ENCODE measurements at places on chromosomes 16 and 17.

DNA sequence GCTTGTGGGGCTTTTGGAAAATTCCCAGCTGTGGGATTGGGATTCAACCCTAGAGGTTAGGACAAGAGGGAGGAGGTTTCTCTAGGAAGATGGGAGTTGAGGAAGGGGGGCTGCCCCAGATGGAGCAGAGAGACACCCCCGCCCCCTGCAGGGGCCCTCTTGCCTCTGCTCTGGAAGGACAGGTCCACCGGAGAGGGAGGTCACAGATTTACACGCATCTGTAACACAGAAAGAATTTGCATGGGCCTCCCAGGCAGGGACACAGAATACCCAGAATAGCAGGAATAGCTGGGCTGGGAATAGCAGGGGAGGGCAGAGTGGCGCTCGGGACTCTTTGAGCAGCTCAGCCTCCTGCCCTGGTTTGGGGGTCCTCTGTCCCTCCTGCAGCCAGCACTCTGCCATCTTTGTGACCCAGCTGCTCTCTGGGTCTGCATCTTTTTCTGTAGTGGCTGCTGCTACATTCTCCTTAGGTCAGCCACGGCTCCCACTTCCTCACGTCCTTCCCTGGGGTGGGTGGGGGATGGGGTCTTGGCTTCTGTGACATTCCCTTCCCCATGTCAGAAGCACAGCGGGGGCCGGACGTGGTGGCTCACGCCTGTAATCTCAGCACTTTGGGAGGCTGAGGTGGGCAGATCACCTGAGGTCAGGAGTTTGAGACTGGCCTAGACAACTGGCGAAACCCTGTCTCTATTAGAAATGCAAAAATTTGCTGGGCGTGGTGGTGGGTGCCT lies 33.9 kb upstream of the PLLP start:
- DNase-seq, result no peak

DNA sequence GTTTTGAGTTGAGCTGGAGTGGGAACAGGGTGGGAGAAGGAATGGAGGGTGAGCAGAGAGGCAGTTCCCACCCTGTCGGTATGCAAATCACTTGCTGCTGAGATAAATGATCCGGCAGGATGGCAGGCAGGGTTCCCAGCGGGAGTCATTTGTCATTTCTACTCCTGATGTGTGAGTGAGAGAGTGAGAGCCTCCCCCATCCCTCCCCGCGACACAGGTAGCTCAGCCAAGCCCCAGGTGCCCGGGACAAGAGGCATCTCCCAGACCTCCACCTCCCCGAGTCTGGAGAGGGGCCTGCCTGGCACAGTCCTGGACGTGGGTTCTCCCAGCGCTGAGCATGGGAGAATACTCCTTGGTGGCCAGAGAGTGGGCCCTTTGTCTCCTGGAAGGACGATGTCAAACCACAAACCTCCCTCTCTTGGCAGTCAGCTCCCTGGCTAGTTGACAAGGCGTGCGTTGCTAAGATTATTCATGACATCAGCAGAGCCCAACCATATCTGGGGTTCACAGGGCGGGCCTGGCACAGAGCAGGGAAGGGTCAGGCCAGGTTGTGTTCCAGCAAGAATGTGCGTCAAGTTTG lies 33.7 kb upstream of the TNRC6C start:
- no peak for DNase-seq

GRCh38 chr17:7406235-7406825 lies 1.3 kb upstream of the NLGN2 start:
- no peak for DNase-seq

DNA sequence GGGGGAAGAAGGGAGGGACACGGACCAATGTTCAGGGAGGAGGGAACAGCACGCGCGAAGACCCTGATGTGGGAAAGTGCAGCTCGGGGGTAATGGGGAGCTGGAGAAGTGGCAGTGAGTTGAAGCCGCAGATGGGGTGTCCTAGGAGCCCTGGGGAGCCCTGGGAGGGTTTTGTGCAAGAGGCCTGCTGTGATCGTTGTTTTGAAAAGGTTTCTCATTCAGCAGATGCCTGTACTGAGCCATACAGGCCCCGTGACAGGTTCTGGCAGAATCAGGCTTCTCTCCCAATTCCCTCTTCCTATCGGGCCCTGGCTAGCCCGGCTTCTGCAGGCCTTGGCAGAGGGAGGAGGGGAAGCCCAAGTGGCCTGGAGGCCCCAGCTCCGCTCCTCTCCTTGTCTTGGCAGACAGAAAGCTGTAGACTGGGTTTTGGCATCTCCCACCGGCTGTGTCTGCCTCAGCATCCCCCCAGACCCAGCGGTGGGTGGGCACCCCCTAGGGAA lies 38.4 kb upstream of the EMP2 start:
- no peak for DNase-seq

GRCh38 chr16:88628512-88628974 lies 9.8 kb upstream of the IL17C start:
- DNase-seq, result no peak

DNA sequence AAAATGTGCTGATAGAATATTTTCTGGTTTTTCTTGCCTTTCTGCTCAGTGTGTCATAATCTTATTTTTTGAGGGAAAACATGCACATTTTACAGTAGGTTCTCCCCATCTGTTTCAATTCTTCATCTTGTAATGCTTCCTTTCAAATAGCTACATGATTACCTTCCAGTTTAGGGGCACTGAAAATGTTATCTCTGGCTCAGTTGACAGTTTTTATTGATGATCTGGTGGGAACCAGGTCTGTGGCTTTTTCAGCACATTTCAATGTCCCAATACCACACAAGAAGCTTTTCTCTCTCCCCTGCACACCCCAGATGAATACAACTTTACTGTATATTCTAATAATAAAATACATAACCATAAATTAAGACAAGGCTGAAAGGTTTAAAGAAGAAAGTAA lies 36.5 kb downstream of the FTO start:
- DNase-seq, result no peak

DNA sequence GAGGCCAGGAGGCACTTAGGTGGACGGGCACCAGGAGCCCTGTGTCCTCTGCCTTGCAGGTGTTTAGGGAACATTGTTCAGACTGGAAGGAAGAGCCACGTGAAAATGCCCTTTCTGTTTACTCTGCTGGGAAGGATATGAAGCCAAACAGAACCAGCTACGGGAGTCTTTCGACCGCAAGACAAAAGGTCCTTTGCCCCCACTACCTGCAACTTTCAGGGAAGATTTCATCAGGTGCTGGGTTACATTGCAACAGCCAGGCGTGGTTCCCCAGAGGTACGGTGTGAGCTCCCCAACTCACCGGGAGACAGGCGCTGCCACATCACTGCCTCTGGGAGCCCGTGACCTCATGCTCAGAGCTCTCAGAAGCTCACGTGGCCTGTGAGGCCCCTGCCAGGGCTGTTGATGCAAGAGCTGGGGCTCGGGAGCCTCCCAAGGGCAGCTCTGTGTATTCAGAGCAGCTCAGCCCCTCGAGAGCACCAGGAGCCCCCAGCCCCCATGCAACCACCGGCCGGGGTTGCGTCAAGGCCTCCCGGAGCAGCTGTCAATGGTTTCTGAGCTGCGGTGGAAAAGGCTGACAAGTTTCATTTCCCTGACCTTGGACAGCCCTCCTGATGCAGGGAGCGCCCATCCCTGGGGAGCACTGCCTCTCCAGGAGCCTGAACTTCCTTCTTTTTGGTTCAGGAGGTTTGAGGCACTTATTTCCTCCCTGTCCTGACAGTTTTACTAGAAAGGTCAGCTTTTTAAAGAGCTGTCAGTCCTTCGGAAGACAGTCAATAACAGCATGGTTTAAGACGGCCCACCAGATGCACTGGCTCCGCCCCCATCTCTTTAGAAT lies 42.1 kb downstream of the TBC1D16 start:
- no peak for DNase-seq

DNA sequence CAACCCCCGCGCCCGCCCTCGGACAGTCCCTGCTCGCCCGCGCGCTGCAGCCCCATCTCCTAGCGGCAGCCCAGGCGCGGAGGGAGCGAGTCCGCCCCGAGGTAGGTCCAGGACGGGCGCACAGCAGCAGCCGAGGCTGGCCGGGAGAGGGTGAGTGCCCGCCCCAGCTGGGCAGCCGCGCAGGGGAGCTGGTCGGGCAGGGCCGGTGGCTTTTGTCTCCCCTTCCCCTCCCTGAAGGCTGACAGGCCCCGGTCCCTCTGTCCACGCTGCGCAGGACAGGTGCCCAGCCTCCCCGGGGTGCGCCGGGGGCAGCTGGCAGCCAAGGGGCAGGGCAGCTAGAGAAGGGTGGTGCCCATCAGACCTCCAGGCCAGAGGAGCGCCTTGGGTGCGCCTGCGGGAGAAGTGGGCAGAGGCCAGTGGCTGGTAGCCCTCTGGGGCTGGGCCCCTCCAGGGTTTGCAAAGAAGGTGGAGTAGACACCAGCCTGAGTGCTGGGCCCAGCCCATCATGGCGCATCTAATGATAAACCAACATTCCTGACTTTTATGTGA lies 278 bp downstream of the ITGB4 start:
- no peak for DNase-seq

DNA sequence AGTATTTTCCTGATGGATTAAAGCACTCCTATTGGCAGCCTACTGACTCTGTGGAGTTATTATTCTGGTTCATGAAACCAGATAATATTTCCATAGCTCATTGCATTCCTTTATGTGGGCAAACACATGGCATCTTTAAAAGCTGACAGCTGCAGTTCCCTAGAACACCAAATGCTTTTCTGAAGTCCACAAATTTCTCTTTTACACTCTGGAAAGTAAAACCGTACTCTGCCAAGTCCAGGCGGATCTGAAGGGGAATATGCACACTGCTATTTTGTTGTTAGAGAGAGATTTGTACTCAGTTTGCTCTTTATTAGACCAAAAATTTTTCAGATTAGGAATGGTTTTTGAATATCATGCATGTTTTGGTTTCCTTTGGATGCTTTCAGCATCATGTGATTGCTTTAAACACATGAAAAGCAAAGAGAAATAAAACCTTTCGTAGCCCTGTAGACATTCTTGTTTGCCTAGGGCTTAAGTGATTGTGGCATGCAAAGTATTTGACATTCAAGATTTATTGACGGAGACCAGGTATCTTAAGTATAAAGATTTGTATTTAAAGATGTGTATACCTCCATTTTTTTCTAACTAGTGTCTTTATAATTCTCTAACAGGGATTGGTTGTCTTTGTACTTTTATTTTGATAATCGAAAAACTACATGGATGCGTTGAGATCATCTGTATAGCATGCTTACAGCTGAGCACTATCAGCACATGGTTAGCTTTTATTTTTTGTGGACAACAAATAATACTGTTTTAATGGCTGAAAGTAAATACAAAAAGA lies 19.5 kb downstream of the SEC14L1 start:
- no peak for DNase-seq

DNA sequence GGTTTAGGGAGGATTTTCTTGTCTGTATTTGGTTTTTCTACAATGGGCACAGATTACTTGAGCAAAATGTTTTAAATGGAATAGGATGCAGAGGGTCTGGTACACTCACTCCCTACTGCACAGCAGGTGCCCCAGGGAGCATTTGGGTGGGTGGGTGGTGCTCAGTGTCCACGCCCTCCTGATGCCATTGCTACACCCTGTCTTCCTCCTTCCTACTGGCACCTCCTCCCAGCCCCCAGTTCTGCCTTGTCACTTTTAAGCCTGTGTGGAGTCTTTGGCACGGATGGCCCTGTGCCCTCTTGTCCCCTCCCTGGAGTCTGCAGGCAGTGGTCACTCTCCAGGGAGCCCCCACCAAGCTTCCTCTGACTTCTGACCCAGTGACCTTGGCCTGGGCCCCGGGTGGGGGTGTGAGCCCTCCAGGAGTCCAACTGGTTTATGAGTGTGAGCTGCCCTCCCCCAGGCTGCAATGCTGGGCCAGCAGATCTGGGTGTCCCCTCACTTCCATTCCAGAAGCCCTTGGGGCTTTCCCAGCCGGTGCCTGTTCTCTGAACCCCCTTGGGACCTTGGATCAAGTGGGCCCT lies 15.5 kb downstream of the LLGL2 start:
- DNase-seq, result no peak

- DNase-seq, result no peak
Observed at GRCh38 chr16:48555155-48555554, 54.8 kb downstream of the N4BP1 start.

- DNase-seq, result no peak
Observed at GRCh38 chr17:72110942-72111318, 9.9 kb upstream of the SOX9 start.

DNA sequence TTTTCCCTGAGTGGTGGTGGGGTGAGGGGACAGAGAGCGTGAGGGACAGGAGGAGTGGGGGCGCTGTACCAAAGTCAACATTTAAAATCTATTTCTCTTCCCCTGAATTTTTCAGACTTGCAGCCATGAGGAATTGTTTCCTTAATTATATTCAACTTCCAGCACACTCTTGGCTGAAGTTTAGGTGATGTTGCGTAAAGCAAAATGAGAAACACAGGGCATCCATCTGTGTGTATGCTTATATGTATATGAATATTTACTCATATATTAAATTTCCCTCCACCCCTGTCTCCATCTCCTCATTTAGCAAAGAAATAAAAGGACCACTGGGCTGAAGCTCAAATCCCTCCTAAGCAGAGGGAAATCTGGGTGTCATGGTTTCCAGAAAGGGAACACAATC lies 218.1 kb downstream of the XYLT1 start:
- DNase-seq, result no peak

DNA sequence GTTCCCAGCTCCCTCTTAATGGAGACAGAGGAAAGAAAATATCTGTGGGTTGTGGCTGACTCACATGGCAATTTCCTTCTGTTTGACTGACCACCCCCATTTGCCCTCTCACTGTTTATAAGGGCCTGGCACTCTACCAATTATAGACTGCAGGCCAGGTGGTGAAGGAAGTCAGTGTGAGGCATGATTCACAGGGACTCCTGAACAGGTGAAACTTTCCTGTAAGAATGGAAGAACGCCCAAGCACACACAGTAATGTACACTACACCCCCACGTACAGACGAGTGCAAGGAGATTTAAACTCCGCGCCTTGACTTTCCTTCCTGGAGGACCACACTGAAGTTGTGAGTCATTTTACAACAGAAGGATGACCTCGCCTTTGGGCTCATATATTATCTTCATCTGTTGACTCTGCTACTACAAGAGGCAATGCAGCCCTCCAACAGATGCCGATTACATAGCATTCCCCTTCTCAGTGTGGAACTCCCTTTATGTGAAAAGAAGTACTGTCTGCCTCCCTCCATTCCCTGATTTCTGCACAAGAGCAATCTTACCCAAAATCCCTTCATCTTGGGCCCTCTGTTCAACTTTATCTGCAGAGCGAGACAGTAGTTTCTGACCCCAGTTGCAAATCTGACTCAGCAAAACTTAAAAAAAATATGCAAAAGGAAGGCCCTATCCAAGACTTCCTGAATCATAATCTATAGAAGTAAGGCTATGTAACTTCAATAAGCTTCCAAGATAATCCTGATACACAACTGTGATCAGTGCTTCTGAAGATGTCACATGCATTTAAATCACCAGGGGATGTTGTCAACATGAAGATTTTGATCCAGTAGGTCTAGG lies 163.6 kb downstream of the SHISA6 start:
- DNase-seq, result no peak

- no peak for DNase-seq
Observed at GRCh38 chr16:82034981-82035612, at the start of gene HSD17B2. HSD17B2 (plus strand) TSS chr16:82035253; CDS start chr16:82035425, 172 bp downstream.

GRCh38 chr17:13477180-13477611 lies 124.5 kb downstream of the HS3ST3A1 start:
- peak; percentile 30 for DNase-seq

Measured in GM04504 (cell line).